ENCODE measurements at places on chromosomes 2 and 18.

DNA sequence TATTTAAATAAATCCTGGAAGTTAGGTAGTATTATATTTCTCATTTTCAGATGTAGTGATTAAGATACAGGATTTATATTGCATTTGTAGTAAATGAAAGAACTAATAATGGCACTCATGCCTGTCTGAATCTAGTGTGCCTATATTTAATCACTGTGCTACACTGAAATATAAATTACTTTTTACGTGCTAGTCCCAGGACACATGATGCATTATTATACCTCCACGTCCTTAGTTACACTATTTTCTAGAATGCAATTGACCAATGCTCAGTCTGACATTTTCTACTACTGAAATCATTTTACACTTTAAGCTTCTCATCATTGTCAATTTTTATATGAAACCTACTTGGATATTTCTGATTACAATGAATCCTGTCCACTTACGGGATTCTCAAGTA, 80.9 kb upstream of the TMEFF2 start:
- H3K36me3 ChIP-seq: no peaks in the 10 kb centered on the region
- no peaks in the 10 kb centered on the region for H3K27me3 ChIP-seq
- H3K27ac ChIP-seq: no peak overlapping the region

DNA sequence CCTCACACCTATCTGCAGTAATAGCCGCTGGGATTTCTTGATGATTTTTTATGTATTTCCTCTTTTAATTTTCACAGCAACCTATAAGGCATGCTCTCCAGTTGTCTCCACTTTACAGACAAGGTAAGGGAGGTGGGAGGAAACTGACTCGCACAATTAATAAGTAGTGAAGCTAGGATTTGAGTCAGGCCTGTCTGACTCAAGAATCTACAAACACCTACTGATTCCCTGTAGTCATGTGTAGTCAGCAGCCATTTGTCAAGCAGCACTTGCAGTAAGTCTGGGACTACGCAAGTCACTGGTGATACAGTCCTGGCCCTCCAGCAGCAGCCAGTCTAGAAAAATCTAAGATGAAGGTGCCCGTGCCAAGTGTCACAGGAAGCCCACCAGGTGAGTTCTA, 193.6 kb upstream of the PKDCC start:
- DNase-seq: no peak
- H3K27me3 ChIP-seq: peaks cover 11% of the 10 kb centered on the region
- H3K4me1 ChIP-seq: no peaks in the 10 kb centered on the region
- no peak overlapping the region for H3K27ac ChIP-seq
- no peak overlapping the region for H3K4me3 ChIP-seq

- no peaks in the 10 kb centered on the region for H3K27me3 ChIP-seq
- H3K4me3 ChIP-seq: no peak overlapping the region
- H3K27ac ChIP-seq: no peak overlapping the region
Observed at GRCh38 chr18:7923105-7923504, 356.0 kb downstream of the PTPRM start.

DNA sequence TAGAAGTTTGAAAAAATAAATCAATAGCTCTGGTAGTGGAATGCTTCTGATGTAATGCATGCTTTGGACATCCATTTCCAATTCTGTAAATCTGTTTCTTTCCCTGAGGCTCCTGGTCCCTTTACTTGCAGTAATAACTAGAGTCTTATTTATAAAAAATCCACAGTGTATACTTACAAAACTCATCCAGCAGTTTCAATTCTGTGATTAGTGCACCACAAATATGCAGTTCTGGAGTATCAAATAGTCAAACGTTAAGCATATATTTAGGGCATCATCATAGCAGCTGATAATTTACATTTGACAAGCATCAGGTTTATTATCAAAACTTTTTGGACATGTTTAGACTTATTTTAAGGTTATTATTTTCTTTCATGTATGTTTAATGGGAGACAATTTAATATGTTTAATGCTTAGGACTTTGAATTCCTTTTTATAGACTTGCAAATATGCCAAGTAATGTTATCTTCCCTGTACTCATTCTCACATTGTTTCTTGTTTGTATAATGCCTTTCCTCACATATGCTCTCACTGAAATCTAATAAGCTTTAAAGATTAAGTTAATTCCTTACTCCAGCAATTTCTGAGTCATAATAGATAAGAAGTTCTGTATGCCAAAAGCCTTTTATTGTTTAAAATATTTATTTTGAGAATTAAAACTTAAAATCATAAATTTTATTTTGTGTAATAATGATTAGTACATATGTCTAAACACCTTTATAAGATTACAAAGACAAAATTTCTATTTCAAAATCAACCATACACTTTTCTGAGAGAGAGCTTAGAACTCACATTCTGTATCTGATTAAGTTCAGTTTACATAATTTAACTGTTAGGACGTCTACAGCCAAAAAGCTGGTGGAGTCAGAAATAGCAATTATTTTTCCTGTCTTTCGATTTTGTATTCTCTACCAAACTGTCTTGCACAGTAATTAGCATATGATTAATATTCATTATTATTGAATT, 341.5 kb upstream of the TMEFF2 start:
- H3K27ac ChIP-seq: no peak overlapping the region
- no peaks in the 10 kb centered on the region for H3K27me3 ChIP-seq
- H3K4me3 ChIP-seq: no peak overlapping the region
- no peak for DNase-seq

- no peak overlapping the region for H3K4me3 ChIP-seq
- no peaks in the 10 kb centered on the region for H3K27me3 ChIP-seq
- H3K4me1 ChIP-seq: no peaks in the 10 kb centered on the region
- H3K27ac ChIP-seq: no peak overlapping the region
- no peaks in the 10 kb centered on the region for H3K36me3 ChIP-seq
- no peak for DNase-seq
Observed at GRCh38 chr2:82675186-82675585, 1783.9 kb downstream of the SUCLG1 start.

GRCh38 chr2:112614201-112614840, 29.9 kb downstream of the CHCHD5 start:
- no peak for DNase-seq
- no peaks in the 10 kb centered on the region for H3K36me3 ChIP-seq
- peaks cover 31% of the 10 kb centered on the region for H3K27me3 ChIP-seq
- H3K4me3 ChIP-seq: no peak overlapping the region
- H3K4me1 ChIP-seq: no peaks in the 10 kb centered on the region

GRCh38 chr2:137938204-137938603, 26.1 kb upstream of the HNMT start:
- H3K4me3 ChIP-seq: no peak overlapping the region
- no peaks in the 10 kb centered on the region for H3K27me3 ChIP-seq
- no peak overlapping the region for H3K27ac ChIP-seq
- no peaks in the 10 kb centered on the region for H3K36me3 ChIP-seq

DNA sequence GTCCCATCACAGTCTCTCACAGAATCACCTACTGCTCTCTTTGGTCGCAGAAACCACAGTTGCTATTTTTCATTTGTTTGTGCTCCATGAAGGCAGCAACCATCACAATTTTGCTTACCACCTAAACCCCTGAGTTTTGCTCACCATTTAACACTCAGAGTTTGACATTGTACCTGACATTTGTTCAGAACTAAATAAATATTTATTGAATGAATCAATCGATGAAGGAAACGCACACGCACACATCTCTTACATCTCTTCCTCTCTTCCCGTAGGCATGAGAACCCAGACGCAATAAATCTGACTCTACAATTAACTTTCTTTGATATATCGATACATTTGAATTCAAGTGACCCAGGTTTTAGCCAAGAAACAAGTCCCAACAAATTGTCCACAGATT, 105.5 kb upstream of the RNF152 start:
- DNase-seq: no peak
- no peaks in the 10 kb centered on the region for H3K36me3 ChIP-seq
- H3K4me3 ChIP-seq: no peak overlapping the region

DNA sequence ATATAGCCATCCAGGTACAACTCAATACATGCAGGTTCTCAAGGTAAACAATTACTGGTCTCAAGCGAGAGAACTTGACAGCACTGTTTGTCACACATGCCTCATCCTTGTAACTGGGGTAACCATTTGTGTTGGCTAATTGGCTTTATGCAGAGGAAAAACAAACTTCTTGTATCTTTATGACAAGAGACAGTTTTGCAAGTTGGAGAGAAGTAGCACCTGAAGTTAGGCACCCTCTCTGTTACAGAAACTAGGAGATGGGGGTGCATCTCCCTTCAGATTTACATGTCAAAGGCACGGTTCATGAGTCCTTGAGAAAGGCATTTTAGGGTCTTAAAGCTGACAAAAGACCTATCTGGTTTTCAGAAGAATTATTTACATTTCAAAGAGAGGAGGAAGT, 241.7 kb downstream of the CD226 start:
- no peak overlapping the region for H3K27ac ChIP-seq
- DNase-seq: no peak
- H3K36me3 ChIP-seq: no peaks in the 10 kb centered on the region
- no peaks in the 10 kb centered on the region for H3K4me1 ChIP-seq

DNA sequence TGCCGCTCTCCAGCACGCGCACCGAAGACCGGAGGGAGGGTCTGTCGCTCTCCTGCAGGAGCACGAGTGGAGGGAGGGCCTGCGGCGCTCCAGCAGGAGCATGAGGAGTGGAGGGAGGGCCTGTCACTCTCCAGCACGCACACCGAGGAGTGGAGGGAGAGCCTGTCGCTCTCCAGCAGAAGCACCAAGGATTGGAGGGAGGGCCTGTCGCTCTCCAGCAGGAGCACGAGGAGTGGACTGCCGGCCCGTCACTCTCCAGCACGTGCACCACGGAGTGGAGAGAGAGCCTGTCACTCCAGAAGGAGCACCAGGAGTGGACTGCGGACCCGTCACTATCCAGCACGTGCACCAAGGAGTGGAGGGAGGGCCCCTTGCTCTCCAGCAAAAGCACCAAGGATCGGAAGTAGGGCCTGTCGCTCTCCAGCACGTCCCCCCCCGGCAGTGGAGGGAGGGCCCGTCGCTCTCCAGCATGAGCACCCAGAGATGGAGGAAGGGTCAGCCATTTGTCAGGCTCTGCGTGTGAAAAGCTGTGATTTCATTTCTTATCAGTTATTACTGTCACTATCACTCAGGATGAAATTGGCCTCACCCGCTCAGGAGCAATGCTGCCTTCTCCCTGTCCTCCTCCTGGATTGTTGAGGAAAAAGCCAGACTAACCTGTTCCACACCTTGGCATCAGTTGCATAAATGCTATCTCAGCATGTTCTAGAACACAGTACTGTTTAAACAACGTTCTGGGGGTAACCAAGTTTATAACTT, 35.9 kb downstream of the ADI1 start:
- DNase-seq: no peak
- H3K4me1 ChIP-seq: no peaks in the 10 kb centered on the region
- no peak overlapping the region for H3K27ac ChIP-seq
- H3K27me3 ChIP-seq: no peaks in the 10 kb centered on the region
- H3K36me3 ChIP-seq: peaks cover 9% of the 10 kb centered on the region

DNA sequence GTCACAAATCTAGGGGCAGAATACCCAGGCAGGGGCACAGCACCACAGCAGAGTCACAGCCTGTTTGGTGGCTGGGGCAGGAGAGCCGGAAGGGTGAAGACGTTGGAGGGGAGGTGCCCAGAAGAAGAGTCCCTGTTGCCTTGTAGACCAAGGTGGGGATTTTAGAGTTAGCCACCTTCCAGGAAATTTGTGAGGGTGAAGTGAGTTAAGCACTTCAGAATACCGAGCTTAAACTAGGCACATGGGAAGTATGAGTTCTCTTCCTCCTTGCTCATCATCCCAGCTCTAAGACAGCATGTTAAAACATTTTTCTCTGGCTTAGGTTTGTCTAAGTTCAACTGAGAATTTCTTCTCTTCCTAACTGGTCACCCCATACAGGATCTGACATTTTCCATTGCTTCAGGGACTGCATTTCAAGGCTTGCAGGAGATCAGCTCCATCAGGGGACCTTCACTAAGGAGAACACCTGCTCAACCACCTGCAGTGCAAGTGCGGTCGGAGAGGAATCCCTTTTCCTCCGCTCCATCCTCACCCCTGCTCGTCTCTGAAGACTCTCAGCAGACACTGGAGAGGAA, 26.5 kb upstream of the PHLPP1 start:
- H3K27me3 ChIP-seq: peaks cover 7% of the 10 kb centered on the region
- DNase-seq: no peak
- no peak overlapping the region for H3K27ac ChIP-seq
- H3K4me3 ChIP-seq: no peak overlapping the region

GRCh38 chr2:6538607-6539006, 327.1 kb downstream of the CMPK2 start:
- DNase-seq: no peak
- H3K4me1 ChIP-seq: no peaks in the 10 kb centered on the region
- H3K36me3 ChIP-seq: no peaks in the 10 kb centered on the region
- peaks cover 6% of the 10 kb centered on the region for H3K27me3 ChIP-seq
- H3K4me3 ChIP-seq: no peak overlapping the region

DNA sequence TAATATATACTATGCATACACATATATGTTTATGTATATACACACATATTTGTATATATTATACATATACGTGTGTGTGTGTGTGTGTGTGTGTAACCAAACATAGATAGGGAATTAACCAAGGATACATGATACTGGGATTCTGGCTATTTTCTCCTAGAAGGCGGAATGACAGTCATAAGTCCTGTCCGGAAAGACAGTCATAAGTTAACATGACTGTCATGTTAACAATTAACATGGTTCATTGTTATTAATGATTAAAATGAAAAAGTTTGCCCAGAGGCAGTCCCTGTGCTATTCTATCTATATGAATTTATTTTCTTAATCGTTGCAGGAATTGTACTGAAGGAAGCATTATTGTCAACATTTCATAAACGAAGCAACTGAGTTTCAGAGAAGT, 450.7 kb upstream of the NXPH2 start:
- H3K4me3 ChIP-seq: no peak overlapping the region
- no peaks in the 10 kb centered on the region for H3K4me1 ChIP-seq
- no peaks in the 10 kb centered on the region for H3K27me3 ChIP-seq

Data from activated CD8-positive, alpha-beta T cell treated with anti-CD3 and anti-CD28 coated beads, Interleukin-2, amount 10 ng/mL, durations not matched to agents 7 days and 5 days (primary cell).